Activated naive CD8-positive, alpha-beta T cell treated with anti-CD3 and anti-CD28 coated beads for 36 hours (primary cell): ENCODE measurements at places on chromosomes 7 and 10. TPM values are rescaled to one million over a fixed set of nuclear protein-coding genes. Genes with fewer than 3 reads are reported as not detected.
A peak's percentile ranks its signal among the peaks of the same experiment; 100 is the strongest.

DNA sequence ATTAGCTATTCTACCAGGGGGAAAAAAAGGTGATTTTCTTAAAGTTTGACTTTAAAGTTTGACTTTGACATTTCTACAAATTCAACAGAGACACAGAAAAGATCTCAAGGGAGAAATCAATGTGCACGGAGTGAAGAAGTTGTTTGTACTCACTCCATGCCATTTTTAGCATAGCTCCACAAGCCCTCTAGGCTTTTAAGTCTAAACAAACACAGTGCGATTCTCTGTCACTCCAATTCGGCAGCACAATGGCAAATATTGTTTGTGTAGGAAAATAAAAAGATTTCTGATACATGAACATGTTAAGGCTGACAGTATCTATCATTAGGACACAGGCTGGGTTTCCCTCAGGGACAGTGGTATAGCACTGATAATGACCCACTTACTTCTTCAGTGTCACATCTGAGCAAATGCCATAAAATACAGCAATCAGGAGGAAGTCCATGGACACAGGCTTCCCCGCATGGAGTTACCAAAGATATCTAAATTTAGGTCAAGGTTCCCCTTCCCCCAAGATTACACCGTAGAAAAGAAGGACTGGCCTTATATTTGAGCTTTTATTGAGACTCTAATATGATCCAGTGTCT is 28.0 kb downstream of the GSAP start:
- no peaks in the 10 kb centered on the region for H3K27me3 ChIP-seq
- no peak overlapping the region for H3K27ac ChIP-seq
- no peak overlapping the region for H3K4me3 ChIP-seq
- H3K36me3 ChIP-seq = peaks cover 12% of the 10 kb centered on the region
- DNase-seq = no peak

GRCh38 chr10:124595143-124595883 is 133.7 kb downstream of the LHPP start:
- peaks cover 5% of the 10 kb centered on the region for H3K36me3 ChIP-seq
- H3K27ac ChIP-seq = no peak overlapping the region
- no peak for DNase-seq
- no peak overlapping the region for H3K4me3 ChIP-seq
- H3K27me3 ChIP-seq = no peaks in the 10 kb centered on the region
- H3K4me1 ChIP-seq = no peaks in the 10 kb centered on the region

GRCh38 chr7:87312215-87312865 is 33.1 kb upstream of the CROT start:
- H3K27me3 ChIP-seq = no peaks in the 10 kb centered on the region
- DNase-seq = peak; percentile 40
- H3K36me3 ChIP-seq = no peaks in the 10 kb centered on the region
- no peak overlapping the region for H3K4me3 ChIP-seq
- H3K27ac ChIP-seq = no peak overlapping the region

Gene SCRN1
- 8.2 TPM for total RNA-seq

Gene UPK3BL2
- 9.6 TPM for total RNA-seq

Gene LBX1
- total RNA-seq = not detected

Gene CLRN3
- total RNA-seq = not detected
